ENCODE measurements at places on chromosomes 4 and X.

DNA sequence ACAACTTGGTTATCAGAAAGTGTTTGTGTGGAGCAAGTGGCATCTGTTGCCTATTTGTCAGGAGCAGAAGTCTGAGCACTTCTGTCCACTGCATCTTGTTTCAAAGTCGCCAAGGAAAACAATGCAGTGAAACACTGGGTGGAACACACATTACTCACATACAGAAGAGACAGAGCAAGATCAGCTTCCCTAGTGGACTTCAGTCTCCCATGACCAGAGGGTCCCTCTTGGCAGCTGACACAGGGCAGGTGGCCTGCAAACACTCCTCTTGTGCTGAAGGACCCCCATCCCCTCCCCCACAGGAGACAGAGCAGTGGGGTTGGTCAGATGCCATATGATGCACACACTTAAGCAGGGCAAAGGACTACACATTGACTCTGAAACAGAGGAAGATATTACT, 3.6 kb upstream of the BBS12 start:
- DNase-seq, result no peak

GRCh38 chr4:112075129-112075753, 70.0 kb upstream of the FAM241A start:
- DNase-seq, result peak; percentile 19

DNA sequence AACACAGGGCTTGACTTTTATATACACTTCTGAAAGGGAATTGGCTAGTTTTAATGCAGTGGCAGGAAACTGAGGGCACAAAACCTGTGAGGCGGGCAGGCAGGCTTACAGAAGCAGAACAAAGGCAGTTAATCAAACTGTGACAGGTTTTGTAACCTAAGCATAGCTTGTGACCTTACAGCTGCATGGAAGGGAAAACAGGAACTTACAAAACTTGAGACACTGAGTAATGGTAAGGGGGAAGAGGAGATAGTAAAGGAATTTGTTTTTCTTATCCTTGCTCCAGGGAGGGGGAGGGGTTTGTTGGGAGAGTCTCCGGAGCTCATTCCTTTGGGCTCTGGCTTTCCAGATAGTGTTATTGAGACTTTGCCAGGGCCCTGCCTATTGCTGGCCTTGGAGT, 55.6 kb downstream of the SLITRK4 start:
- no peak for DNase-seq

GRCh38 chrX:34656842-34657725, at the start of gene TMEM47:
Gene TMEM47, minus strand, starts transcription at chrX:34657285. Its CDS starts 256 bp downstream, at chrX:34657029.
- no peak for DNase-seq

GRCh38 chr4:21013501-21013900, 313.2 kb downstream of the PACRGL start:
- DNase-seq, result no peak

DNA sequence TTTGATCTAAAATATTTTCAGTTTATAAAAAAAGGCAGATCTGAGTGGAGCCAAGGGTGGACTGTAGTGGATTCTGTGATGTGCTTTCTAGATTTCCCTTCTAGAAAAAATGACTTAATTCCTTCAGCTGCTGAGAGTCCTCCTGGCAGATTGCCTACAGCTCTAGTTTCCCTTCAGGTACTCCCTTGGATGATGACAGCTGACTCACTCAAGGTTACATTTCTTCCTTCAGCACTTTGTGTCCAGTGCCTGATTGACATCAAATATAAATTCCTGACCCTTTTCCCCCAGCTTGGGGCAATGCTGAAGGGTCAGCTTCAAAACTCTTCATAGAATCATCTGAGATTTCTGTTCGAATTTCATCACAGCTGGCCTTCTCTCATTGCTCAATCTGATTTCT, 161.7 kb downstream of the EMCN start:
- no peak for DNase-seq

DNA sequence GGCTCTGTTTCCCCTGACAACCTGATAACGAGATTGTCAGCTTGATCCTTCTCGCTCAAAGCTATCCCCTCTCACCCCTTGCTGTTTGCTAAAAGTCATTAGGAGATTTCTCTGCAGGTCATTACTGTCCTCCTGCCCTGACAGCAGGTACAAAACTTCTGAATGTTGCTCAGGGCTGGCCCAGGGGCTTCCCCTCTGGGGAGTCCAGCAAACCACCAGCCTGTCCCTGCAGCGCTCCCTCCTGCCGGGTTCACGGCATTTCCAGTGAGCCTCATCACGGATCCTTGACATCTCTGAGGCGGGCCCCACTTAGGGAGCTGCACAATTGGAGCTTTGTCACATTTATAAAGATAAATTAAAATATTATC, 5.2 kb upstream of the SORCS2 start:
- DNase-seq, result no peak

GRCh38 chr4:77854431-77855111, 8.1 kb upstream of the MRPL1 start:
- no peak for DNase-seq

- DNase-seq, result no peak
Measured at GRCh38 chr4:168812806-168813205, 197.2 kb downstream of the CBR4 start.

DNA sequence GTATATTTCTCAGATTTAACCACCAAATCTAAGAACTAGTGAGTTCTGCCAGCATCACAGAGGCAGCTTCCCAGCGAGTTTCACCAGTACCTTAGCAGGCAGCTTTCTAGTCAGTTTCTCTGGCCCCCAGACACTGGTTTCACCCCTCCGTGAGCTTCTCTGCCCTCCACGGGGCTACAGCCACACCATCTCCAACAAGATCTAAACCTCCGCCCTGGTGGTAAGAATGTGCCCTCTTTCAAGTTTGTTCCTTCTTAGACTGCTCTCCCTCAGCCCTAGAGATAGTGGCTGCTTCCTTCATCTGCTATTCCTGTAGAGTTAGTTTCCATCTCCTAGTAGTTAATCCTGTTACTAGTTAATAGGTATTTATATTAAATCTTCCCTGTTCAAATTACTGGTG, 60.5 kb upstream of the TAB3 start:
- no peak for DNase-seq

DNA sequence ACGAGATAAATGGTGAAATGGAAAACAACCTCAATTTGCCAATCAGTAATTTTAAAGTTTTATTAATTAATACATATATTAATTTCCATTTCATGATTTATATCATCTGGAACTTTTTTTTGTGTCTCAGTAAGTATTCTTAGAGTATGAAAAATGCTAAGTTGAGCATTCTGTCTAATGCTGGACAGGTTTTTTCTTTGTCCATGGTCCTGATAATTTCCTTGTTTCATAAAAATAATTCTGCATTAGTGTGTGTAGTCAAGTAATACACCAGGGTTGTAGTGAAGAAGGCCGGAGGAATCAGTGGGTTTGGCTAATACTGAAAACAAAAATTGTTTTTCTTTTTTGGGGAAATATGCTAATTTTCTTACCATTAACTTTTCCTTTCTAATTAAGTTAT, 9.9 kb downstream of the ANAPC4 start:
- DNase-seq, result no peak

GRCh38 chr4:94356444-94356843, 13.8 kb upstream of the HPGDS start:
- DNase-seq, result no peak

DNA sequence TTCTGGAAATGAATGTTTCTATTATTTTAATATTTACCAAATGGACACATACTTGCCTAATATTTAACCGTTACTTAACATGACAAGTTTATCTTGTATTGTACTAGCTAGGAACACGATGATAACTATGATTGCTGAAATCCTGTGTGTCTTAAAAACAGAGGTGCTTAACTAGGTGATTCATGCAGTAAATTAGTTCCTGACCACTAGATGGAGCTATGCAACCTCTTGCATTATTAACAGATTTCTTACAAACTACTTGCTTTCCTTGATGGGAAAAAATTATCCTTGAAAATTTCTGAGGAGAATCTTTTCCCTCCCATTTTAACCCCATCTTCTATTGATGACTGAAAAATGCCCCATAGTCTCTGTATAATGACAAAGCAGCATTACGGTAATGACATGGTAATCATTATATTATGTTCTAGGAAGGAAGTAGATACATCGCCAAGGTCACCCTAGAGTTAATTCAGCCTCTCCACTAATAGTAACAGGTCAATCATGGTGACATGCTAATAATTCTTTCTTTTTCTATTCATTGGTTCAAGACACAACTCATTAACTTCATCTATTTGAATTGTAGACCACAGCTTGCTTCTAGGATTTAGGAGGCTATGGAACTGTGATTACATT, 844.2 kb downstream of the RAPGEF2 start:
- no peak for DNase-seq

DNA sequence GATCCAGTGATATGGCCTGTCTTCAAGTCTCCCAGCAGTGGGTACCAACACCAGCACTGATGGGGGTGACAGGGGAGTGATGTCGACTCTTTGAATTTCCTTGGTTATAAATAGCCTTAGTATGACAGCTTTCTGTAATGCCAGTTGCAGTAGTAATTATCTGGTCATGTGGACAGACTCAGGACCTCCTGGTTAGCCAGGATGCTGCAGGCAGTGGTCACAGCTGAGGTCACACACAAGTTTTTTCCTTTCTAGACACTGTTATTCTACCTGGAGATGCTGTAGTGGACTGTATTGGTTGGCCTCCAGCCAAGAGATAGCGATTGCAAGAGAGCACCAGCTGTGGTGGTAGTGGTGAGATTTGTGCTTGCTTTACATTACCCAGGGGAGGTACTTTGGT, 63.6 kb downstream of the UPRT start:
- no peak for DNase-seq

DNA sequence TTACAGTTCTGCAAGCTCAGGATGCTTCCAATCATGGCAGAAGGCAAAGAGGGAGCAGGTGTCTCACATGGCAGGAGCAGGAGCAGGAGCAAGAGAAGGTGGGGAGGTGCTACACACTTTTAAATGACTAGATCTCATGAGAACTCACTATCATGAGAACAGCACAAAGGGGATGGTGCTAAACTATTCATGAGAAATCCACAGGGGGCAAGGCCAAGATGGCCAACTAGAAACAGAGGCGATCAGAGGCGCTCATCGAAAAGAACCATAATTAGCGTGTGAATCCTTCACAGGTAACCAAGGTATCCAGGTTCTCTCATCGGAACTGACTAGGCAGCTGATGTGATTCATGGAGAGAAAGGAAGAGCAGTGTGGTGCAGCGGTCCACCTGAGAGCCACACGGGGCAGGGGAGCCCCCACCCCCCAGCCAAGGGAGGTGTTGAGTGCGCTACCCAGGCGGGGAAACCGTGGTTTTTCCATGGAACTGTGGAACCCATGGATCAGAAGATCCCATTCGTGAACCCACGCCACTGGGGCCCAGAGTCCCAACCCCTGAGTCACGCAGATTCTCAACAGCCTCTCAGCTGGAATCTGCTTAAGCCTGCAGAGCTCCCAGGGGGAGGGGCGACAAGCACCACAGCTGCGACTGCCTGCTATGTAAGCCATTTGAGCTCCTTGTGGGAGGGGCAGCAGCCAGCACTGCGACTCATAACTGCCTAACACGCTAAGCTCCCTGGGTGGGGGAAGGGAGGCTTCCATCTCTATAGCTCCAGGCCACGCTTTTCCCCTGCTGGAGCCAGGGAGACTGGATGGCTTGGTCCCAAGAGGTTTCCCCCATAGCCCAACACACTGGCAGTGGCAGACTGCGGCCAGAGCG, 46.7 kb downstream of the FGF16 start:
- no peak for DNase-seq
